ENCODE measurements at places on chromosomes 5 and 9.
A peak's percentile ranks its signal among the peaks of the same experiment; 100 is the strongest.

DNA sequence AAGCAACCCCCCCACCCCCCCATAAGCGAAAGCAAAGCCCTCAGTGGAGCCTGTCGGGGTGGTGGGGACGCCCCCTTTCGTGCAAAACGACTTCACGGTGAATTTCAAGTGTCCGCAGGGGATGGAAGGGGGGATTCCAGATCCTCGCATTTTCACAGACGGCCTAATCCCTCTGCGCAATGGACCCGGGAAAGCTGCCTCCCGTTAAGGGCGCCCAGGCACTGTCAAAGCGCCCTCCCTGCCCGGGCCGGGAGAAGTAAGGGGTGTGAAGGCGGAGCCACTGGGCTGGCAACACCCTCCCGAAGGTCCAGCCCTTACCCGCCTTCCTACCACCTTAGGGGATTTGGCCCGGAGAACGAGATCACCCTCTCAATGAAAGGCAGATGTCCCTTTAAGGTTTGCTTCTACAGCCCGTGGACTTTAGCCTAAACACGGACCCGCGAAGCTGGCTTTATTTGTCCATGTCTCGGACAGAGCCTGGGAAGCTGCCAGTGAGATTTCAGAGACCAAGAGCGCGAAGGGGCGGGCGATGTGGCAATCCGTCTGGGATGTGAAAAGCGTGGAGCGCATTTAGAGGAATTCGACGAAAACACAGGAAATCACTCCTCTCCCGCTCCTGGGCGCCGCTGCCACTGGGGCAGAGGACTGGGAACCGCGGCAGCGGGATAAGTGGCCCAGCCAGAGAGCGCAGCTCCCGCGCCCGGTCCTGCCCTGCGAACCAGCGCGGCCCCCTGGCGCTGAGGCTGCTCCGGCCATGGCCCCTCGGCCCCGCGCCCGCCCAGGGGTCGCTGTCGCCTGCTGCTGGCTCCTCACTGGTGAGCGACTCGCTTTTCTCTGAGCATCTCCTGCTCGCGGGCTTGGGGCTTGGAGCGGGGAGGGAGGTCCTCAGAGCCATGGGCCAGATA is at the start of the genes ITGA1 and PELO:
Gene ITGA1 (plus strand): TSS at position 317 of the 905 bp plus-strand sequence. CDS start 438 bp downstream, at position 755.
Gene PELO (plus strand): TSS at position 317 of the 905 bp plus-strand sequence. CDS start 12,479 bp downstream, outside the sequence.
- peak; percentile 77 for DNase-seq

GRCh38 chr9:26605367-26605766 is 287.2 kb downstream of the CAAP1 start:
- peak; percentile 25 for DNase-seq

- DNase-seq: no peak
Observed at GRCh38 chr5:175847503-175847902, 23.9 kb upstream of the CPLX2 start.

DNA sequence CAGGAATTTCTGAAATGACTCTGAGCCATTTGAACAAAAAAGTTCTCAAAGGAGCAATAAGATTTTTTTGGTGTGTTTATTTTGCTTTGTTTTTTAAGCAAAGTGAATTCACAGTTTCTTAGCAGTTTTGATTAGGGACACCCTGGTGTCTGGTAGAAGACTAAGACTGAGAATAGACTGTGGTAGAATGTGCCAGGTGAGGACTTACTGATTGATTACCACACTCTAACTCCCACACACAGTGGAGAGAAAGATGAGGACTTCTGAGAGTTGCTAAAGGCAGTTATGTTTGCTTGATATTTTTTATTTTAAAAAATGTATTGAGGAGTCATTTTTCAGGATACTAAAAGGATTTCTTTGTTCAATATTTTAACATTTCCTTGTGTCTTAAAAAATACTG is 175.1 kb downstream of the CD180 start:
- no peak for DNase-seq

DNA sequence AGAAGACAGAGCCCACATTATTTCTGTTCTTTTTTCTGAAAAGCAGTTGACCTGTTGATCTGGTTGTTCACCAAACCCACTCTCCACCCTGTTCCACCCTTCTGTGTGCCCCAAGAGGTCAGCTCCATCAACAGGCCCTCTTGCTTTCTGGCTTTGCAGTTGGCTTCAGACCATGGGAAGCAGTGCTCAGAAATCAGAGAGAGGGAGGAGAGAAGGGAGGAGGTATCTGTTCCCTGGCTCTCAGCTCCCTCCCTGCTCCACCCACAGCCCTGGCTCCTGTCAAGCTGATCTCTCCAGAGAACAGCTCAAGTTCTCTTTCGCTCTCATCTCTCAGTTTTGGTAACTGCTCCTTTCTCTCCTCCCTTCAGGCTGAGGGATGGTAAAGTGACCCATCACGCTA is 144.2 kb upstream of the RAI14 start:
- no peak for DNase-seq

- DNase-seq: no peak
Observed at GRCh38 chr9:132293145-132293721, 61.6 kb downstream of the SETX start.

- no peak for DNase-seq
Observed at GRCh38 chr5:96826071-96826470, 18.3 kb upstream of the ERAP1 start.

GRCh38 chr5:34597034-34598027 is 58.8 kb upstream of the RAI14 start:
- no peak for DNase-seq

DNA sequence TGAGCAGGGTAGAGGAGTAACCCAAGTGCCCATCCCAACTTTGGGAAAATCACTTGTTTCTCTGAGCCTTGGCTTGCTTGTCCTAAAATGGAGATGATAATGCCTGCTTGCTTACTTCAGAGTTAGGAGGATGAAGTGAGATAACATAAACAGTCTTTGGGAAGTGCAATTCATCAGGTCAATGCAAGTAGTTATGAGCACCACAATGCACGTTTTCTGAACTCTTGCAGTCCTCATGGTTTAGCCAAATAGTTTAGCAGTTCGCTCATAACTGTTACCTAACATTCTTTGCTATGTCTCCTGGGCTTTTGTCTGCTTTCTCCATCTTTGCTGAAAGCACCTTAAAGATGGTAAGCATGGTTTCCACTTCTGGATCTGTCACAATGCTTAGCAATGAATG is 270.0 kb downstream of the ADAMTSL1 start:
- no peak for DNase-seq

DNA sequence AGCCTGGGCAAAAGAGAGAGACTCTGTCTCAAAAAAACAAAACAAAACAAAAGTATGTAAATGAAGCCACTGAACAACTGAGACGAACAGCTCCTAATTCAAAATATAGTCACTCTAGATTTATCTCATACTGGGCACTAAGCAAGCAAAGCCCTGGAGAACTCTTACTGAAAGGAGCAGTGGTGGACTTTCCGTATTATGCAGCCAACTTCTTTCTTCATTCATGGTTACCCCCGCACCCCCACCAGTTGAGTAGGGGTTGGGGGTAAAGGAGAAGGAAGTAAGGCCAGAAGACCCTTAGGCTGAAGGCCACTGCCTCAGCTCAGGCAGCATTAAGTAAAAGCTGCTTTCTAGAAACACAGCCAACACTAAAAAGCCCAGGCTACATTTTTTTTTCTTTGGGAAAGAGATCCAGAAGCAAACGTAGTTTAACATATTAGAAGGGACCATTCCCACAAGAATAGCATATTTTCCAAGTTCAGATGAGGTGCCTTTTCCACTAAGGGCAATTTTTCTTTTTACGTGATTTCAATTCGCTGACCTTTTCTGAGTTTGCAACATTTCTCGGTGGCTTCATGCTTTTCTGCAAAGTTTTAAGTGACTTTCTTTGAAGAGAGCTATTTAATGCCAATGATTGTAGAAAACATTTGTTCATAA is 55.3 kb downstream of the MAPKAP1 start:
- DNase-seq: no peak

DNA sequence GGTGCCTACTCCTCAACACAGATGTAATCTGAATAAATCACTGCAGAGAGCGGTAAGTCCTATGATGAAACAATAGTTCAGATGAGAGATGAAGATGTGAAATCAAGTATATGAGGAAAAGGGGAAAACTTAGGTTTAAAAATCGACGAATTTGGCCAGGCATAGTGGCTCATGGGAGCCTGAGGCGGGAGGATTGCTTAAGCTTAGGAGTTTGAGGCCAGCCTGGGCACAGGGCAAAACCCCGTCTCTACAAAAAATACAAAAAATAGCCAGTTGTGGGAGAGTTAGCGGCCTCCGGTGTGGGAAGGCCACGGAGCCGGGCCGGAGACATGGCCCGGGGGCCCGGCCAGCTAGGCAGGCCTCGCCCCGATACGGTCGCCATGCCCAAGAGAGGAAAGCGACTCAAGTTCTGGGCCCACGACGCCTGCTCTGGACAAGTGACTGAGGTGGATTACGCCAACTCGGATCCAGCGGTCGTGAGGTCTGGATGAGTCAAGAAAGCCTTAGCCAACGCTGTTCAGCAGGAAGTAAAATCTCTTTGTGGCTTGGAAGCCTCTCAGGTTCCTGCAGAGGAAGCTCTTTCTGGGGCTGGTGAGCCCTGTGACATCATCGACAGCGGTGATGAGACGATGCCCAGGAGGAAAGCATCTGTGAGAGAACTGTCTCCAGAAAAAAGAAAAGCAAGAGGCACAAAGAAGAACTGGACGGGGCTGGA is 62.8 kb upstream of the SUB1 start:
- DNase-seq: no peak

DNA sequence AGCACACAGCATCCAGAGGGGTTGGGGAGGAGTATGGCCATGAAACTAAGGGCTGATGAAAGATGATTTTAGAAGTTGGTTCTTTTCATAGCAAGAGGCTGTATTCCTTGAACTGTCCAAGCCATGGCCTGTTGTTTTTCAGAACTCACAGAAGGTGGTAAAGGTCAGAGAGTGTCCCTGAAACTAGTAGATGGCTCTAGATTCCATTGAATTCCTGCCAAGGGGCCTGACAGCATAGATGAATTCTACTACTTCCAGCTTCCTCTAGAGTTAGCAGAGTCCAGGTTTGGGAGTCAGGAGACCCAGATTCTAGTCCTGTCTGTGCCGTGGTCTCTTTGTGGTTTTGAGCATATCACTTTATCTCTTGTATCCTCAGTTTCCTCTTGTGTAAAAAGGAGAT is 101.6 kb downstream of the GRIA1 start:
- no peak for DNase-seq

GRCh38 chr9:127395497-127396252 is 1.3 kb upstream of the SLC2A8 start:
- DNase-seq: no peak

DNA sequence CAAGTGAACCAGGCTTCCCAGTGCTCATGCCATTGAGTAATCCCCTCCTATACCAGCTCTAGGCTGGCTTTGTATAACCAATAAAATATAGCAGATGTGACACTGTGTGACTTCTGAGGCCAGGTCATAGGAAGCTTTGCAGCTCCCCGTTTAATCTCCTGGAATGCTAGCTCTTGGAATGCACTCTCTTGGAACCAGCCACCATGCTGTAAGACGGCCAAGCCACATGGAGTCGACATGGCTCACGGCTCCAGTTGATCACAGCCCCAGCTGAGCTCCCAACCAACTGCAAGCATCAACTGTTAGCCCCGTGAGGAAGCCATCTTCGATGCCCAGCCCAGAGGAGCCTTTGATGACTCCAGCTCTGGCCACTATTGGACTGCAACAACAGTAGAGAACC is 74.5 kb downstream of the SH3TC2 start:
- no peak for DNase-seq

DNA sequence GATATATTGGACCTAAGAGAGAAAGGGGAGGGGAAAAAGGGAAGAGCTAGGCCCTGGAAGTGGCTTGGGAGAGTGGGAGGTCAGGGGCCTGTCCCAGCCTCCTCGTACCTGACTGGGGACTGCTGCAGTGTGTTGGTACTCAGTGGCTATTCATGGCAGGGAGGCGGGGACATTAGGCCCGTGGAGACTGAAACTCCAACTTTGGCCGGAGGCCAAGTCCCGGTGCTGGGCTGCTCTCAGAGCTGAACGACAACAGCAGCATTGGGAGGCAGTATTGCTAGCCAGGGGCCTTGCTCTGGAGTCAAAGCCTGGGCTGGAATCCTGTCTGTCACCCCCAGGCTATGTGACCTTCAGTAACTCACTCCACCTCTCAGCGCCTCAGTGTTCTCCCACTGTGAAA is 37.8 kb downstream of the NEURL1B start:
- peak; percentile 82 for DNase-seq

- peak; percentile 87 for DNase-seq
Observed at GRCh38 chr9:137205126-137206069, at the start of the genes NDOR1 and TMEM203. TSS of gene NDOR1 (plus strand) at chr9:137205700. CDS start at chr9:137205778, 78 bp downstream. TSS of gene TMEM203 (minus strand) at chr9:137205648. CDS start at chr9:137205414, 234 bp downstream.

GRCh38 chr5:95219411-95219810 is 65.5 kb downstream of the MCTP1 start:
- no peak for DNase-seq

- no peak for DNase-seq
Observed at GRCh38 chr5:103674251-103674650, 111.7 kb upstream of the NUDT12 start.

GRCh38 chr5:115298811-115299210 is 2.4 kb upstream of the CCDC112 start:
- DNase-seq: no peak

- DNase-seq: no peak
Observed at GRCh38 chr9:132144708-132145365, 17.0 kb upstream of the NTNG2 start.

GRCh38 chr5:81749192-81749560 is 1.7 kb downstream of the SSBP2 start:
- peak; percentile 12 for DNase-seq

GRCh38 chr5:80275347-80275746 is 19.5 kb upstream of the SERINC5 start:
- DNase-seq: no peak

DNA sequence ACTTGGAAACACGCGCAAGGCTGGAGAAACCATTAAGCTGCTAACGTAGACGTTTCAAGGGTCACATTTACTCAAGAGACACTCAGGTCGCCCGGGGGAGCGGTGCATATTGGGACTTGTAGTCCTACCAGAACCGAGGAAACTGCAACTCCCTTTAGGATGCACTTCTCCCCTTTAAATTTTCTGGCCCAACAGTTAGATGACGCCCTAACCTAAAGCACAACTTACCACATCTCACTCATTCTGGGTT is 384 bp upstream of the DMXL1 start:
- no peak for DNase-seq

DNA sequence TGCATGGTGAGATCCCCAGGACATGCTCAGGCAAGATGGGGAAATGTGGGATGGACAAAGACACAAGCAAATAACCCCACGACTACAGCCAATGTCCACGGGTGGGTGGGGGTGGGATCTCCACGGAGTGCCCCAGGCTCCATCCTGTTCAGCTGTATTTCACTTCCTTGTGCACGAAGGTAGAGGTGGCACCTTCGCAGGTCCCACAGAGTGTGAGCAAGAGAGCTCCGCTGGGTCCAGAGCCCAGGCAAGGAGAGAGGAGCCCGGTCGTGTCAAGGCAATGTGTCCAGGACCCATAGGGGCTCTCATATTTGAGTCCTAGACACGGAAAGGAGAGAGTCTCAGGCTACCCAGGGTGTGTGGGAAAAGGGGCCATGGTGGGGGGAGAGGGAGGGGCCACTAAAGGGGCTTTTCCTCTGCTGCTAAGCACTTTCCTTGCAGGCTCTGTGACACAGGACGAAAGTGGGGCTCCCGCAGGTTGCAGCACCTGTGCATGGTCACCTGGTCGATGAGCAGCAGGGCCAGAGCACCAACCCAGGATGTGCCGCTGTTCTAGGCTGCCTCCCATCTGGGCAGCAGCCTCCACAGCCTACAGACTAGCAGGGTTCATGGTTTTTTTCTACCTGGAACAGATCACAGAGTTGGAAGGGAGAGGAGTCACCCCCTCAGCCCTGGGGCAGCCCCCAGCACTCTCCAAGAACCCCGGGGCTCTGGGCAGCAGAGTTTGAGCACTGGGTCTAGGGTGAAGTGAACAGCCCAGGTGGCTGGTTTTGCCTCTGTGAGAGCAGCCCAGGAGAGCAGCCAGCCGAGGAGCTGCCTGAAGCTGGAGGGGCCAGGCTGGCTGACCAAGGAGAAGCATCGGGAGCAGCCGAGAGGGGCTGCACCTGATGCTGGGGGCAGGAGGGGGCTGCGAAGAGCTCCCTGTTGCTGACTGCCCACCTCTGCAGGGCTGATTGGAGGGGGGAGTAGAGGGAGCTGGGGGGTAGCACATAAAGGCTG is 100.7 kb upstream of the MVB12B start:
- no peak for DNase-seq

GRCh38 chr5:79518718-79519117 is 4.8 kb upstream of the HOMER1 start:
- DNase-seq: no peak
